ENCODE measurements at places on chromosomes 6 and 20.
A peak's percentile ranks its signal among the peaks of the same experiment; 100 is the strongest.

DNA sequence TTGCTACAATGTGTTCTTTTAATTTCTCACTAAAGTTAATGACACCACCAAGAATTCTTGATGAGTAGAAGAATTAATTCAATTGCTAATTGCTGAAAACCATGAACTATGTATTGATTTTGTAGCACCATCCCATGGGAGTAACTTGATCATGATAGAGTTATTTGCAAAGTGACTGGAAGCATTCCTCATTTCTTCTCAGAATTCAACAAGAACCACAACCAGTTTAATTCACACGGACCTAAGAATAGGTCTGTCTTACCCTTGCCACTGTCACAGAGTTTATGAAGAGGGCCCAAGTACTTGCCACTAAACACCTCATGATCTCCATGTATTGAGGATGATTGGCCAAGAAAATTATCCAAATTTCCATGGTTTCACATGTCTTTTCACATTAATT lies 222.2 kb downstream of the TMEM242 start:
- H3K4me3 ChIP-seq = no peak overlapping the region
- H3K27ac ChIP-seq = no peak overlapping the region
- H3K4me1 ChIP-seq = peaks cover 15% of the 10 kb centered on the region
- no peaks in the 10 kb centered on the region for H3K36me3 ChIP-seq
- H3K27me3 ChIP-seq = no peaks in the 10 kb centered on the region
- DNase-seq = no peak

- H3K27me3 ChIP-seq = no peaks in the 10 kb centered on the region
- no peak overlapping the region for H3K27ac ChIP-seq
- no peak overlapping the region for H3K4me3 ChIP-seq
- H3K36me3 ChIP-seq = no peaks in the 10 kb centered on the region
- DNase-seq = no peak
Measured at GRCh38 chr6:84556541-84557335, 207.7 kb downstream of the TBX18 start.

DNA sequence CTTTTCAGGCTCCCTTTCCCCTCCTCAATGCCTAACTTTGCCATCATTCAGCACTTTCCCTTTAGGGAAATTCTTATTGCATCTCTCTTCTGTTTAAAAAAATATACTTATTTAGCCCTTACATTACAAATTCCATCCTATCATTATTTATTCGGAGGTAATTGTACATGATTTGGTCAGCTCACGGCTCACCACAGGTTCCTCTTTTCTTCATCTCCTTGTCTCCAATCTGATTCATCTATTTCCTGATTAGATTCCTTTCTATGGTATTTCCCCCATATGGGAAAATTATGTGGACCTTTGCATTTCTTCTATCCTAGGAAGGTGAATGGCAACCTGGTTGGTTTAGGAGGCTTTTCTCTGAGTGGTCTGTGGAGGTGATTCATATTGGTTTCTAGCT lies 12.9 kb upstream of the EMILIN3 start:
- H3K4me1 ChIP-seq = no peaks in the 10 kb centered on the region
- H3K27me3 ChIP-seq = no peaks in the 10 kb centered on the region
- no peak overlapping the region for H3K27ac ChIP-seq
- no peak overlapping the region for H3K4me3 ChIP-seq

GRCh38 chr6:6676910-6677441 lies 88.5 kb downstream of the LY86 start:
- H3K36me3 ChIP-seq = no peaks in the 10 kb centered on the region
- DNase-seq = peak; percentile 30
- no peak overlapping the region for H3K4me3 ChIP-seq
- H3K4me1 ChIP-seq = no peaks in the 10 kb centered on the region
- H3K27me3 ChIP-seq = no peaks in the 10 kb centered on the region

DNA sequence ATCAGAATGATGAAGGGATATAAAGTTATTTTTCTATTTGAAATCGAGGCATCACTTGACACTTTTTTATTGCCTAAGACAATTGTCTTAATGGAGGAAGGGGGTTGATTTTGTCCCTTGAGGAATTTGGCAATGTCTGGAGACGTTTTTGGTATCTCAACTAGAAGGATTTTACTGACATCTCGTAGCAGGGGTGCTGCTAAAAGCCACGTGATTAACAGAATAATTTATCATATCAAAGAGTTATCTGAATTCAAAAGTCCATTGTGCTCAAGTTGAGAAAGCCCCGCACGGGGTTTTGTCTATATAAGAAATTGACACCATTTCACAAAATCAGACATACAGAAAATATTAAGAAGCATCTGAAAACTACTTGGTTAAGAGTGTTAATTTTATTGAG lies 1.5 kb upstream of the TAAR6 start:
- peaks cover 7% of the 10 kb centered on the region for H3K27me3 ChIP-seq
- no peak overlapping the region for H3K27ac ChIP-seq
- no peaks in the 10 kb centered on the region for H3K36me3 ChIP-seq
- no peak for DNase-seq
- no peaks in the 10 kb centered on the region for H3K4me1 ChIP-seq

- H3K27me3 ChIP-seq = no peaks in the 10 kb centered on the region
- H3K4me3 ChIP-seq = no peak overlapping the region
- H3K27ac ChIP-seq = no peak overlapping the region
- no peaks in the 10 kb centered on the region for H3K4me1 ChIP-seq
- no peaks in the 10 kb centered on the region for H3K36me3 ChIP-seq
- no peak for DNase-seq
Measured at GRCh38 chr6:139313784-139314545, 22.2 kb upstream of the TXLNB start.

DNA sequence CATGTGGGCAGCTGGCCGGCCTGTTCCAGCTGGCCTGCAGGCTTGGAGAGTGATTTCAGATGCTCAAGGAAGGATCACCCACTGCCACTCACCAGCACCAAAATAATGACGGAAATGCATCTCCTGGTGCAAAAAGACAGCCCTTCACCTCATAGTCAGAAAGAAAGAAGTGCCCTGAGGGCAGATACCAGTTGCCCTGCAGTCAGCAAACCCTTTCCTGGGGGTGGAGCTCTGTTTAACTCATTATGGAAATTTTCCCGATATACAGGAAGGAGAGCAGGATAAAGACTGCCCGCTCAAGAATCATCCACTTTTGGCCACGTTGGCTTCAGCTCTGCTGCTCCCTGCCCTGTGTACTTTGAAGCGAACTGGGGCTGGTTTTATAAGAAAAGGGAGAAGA lies 127.9 kb downstream of the GRM4 start:
- no peaks in the 10 kb centered on the region for H3K27me3 ChIP-seq
- no peak for DNase-seq

DNA sequence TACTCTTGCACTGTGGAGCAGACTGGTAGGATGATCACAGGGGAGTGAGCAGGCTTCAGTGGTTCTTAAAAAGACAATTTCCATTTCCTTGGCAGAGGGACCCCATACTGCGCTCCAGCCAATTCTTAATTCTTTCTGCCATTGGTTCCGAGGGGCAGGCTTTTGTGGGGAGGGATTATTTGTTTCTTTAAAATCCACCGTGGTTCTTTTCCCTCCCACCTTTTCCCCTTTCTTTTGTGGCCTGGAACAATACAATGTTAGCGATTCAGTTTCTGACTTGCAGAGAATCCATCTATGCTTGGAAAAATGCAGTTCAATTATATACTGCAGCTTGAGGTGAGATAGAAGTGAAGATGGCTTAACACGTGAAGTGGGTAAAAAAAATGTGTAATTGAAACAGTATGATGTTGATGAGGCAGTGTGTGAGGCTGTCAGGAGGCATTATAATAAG lies 379.0 kb upstream of the FLRT3 start:
- no peak for DNase-seq
- no peaks in the 10 kb centered on the region for H3K36me3 ChIP-seq
- H3K27me3 ChIP-seq = no peaks in the 10 kb centered on the region
- no peak overlapping the region for H3K4me3 ChIP-seq
- H3K27ac ChIP-seq = no peak overlapping the region
- H3K4me1 ChIP-seq = no peaks in the 10 kb centered on the region

GRCh38 chr6:154359161-154359574 lies 2.6 kb upstream of the IPCEF1 start:
- H3K27ac ChIP-seq = no peak overlapping the region
- no peak for DNase-seq
- no peaks in the 10 kb centered on the region for H3K4me1 ChIP-seq
- H3K4me3 ChIP-seq = no peak overlapping the region
- H3K36me3 ChIP-seq = no peaks in the 10 kb centered on the region
- no peaks in the 10 kb centered on the region for H3K27me3 ChIP-seq

DNA sequence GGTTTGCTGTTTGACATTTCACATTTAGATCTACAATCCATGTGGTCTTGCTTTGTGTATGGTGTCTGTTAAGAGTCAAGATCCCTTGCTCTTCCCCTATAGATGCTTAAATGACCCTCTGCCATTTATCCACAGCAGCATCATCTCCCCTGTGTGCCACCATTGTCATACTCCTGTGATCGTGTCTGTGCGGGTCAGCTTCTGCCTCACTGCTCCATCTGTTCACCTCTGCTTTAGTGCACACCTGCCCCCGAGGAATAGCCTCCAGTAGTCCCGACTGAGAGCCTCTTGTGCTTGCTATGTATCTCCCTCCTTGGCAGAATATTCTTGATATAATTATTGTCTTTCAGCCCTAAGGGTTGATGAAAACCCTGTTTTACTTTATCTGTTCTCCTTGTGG lies 551.2 kb downstream of the CDH26 start:
- no peak for DNase-seq
- no peaks in the 10 kb centered on the region for H3K27me3 ChIP-seq
- H3K4me1 ChIP-seq = no peaks in the 10 kb centered on the region
- no peaks in the 10 kb centered on the region for H3K36me3 ChIP-seq
- no peak overlapping the region for H3K27ac ChIP-seq
- no peak overlapping the region for H3K4me3 ChIP-seq

DNA sequence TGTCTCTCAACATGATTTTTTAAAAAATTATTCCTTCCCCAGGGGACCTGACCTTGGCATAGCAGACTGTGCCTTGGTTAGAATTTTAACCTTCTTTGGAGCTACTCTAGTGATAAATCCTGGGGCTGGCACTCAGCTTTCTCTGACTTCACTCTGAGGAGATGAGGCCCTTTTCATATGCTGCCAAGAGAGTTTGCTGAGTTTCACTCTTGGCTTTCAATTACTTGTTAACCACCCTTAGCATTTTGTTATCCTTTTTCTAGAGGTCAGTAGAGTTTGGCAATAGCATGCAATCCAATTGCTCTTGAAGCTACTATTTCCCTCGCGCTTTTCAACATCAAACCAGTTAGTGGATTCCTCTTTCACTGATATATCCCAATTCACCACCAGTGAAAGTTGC lies 920.3 kb downstream of the EYS start:
- H3K27ac ChIP-seq = no peak overlapping the region
- no peaks in the 10 kb centered on the region for H3K4me1 ChIP-seq
- H3K4me3 ChIP-seq = no peak overlapping the region
- H3K36me3 ChIP-seq = no peaks in the 10 kb centered on the region

DNA sequence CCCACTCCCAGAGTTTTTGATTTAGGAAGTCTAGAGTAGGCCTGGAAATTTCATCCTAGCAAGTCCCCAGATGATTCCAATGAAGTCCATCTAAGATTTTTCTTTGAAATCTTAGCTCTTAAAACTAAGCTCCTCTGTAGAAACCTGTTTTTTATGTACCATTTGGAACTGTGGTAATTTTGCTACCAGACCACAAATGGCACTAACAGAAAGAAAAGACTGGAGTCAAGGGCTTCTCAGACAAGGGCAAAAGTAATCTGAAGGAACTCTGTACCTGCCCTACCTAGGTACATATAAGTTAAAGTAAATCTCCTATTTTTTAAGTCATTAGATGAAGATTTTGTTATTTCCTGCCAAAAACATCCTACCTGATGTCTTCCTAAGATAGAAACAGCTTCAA lies 155.0 kb upstream of the HTR1E start:
- H3K4me3 ChIP-seq = no peak overlapping the region
- H3K27ac ChIP-seq = no peak overlapping the region
- DNase-seq = no peak
- H3K27me3 ChIP-seq = no peaks in the 10 kb centered on the region
- H3K4me1 ChIP-seq = no peaks in the 10 kb centered on the region

- no peak overlapping the region for H3K27ac ChIP-seq
- no peak for DNase-seq
- no peaks in the 10 kb centered on the region for H3K27me3 ChIP-seq
- no peaks in the 10 kb centered on the region for H3K36me3 ChIP-seq
Measured at GRCh38 chr20:14951105-14951504, 613.7 kb upstream of the FLRT3 start.

DNA sequence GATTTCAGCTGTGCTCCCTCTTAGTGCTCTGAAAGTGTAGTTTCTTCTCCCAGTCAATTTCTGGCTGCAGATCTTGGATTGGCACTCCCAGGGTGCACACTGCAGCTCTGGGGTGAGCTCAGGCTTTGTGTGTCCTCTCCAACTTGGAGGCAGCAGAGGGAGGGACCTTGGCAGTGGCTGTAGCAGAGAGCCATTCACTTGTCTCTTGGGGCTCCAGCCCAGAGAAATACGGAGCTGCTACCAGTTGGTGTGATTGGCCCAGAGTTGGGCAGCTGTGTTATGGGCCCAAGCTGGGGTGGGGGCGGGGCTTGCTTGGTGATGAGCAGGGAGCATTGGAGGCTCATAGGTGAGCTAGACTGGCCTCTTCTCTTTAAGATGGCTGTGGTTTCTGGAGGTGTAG lies 65.9 kb downstream of the KLHL32 start:
- no peak overlapping the region for H3K27ac ChIP-seq
- no peaks in the 10 kb centered on the region for H3K36me3 ChIP-seq
- H3K4me1 ChIP-seq = no peaks in the 10 kb centered on the region
- H3K27me3 ChIP-seq = no peaks in the 10 kb centered on the region
- DNase-seq = no peak

- H3K36me3 ChIP-seq = no peaks in the 10 kb centered on the region
- H3K27ac ChIP-seq = no peak overlapping the region
- no peak for DNase-seq
Measured at GRCh38 chr20:24149175-24149574, 160.6 kb upstream of the GGTLC1 start.

DNA sequence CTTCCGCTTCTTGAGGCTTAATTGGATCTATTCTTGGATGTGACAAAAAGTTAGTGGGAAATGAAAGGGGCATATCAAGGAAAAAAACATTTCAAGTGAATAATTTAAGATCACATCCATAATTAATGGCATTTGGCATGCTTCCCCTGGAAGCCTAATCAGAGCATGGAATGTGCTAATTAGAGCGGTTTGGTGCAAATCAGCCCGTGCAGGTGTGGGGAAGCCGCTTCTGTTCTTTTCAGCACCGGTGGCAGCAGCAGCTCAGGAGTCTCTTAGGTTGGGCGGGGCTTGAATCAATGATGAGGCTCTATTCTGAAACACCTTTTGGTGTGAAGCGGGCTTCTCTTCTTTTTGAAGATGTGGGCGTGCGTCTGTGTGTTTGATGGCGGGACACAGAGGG lies 301.2 kb downstream of the LRFN2 start:
- H3K4me3 ChIP-seq = no peak overlapping the region
- H3K27ac ChIP-seq = no peak overlapping the region
- H3K27me3 ChIP-seq = peaks cover 4% of the 10 kb centered on the region
- no peaks in the 10 kb centered on the region for H3K36me3 ChIP-seq
